ENCODE measurements at places on chromosomes 2 and 18. TPM values are rescaled to one million over a fixed set of nuclear protein-coding genes. Genes with fewer than 3 reads are reported as not detected.

GRCh38 chr18:62601871-62602270 lies 79.0 kb downstream of the ZCCHC2 start:
- no peak for DNase-seq
- no peak overlapping the region for H3K4me3 ChIP-seq
- no peak overlapping the region for H3K27ac ChIP-seq
- peaks cover 5% of the 10 kb centered on the region for H3K4me1 ChIP-seq
- peaks cover 38% of the 10 kb centered on the region for H3K27me3 ChIP-seq

Gene NAPG
- 38.5 TPM for total RNA-seq

Gene CYP27A1
- 5.8 TPM for total RNA-seq

DNA sequence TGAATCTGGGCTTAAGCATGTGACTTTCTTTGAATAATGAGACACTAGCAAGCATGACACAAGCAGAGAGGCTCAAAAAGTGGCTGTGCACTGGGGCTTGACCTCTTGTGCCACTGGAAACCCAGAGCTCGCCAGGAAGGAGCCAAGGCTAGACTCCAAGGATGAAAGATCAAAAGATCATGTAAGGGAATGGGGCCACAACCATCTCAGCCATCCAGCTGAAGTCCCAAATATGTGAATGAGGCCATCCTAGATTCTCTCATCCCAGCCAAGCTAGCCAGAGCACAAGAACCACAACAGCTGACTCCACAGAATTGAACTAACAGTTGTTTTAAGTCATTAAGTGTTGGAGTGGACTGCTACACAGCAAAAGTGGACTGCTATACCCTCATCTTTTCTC lies 288.1 kb downstream of the CCDC178 start:
- DNase-seq = no peak
- no peaks in the 10 kb centered on the region for H3K36me3 ChIP-seq
- no peaks in the 10 kb centered on the region for H3K27me3 ChIP-seq
- no peak overlapping the region for H3K27ac ChIP-seq

Gene TFCP2L1
- total RNA-seq = 0.02 TPM
